ENCODE measurements at places on chromosomes 4 and X.

- DNase-seq = no peak
Observed at GRCh38 chr4:176436293-176436973, 116.7 kb downstream of the SPCS3 start.

- no peak for DNase-seq
Observed at GRCh38 chr4:101089168-101089567, 258.2 kb downstream of the PPP3CA start.

DNA sequence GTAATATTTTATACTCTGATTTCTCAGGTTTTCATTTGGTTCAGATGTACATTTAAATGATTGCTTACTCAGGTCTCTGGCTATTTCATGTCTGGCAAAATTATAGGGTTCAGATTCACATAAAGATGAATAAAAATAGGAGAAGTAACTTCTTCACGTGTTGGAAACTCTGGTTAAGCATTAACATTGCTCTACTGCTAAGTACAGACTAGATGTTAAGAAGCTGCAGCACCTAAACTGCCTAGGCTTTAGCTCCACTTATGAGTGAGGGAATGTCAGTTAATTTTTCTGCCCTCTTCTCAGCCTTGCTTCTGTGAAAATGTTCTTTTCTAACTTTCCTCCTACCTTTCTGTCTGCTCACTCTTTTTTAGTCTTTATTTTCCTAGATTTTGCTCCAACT lies 361.2 kb downstream of the ARAP2 start:
- DNase-seq = no peak

DNA sequence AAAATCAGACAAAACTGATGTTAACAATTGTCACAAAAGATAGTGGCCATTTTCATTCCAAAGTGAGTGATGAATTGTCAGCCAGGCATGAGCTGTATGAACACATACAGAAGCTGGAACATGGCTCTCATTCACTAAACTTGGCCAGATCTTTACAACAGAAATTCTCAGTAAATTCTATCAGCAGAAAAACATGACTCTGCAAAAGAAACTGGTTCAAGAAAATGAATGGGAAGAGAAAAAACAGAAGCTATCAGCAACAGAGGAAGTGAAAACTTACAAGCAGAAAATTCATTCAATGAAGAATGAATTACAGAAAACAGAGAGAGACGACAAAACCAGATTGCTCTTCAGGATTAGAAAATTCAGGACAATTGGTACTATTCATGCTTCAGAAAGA lies 249.6 kb downstream of the COL25A1 start:
- no peak for DNase-seq

DNA sequence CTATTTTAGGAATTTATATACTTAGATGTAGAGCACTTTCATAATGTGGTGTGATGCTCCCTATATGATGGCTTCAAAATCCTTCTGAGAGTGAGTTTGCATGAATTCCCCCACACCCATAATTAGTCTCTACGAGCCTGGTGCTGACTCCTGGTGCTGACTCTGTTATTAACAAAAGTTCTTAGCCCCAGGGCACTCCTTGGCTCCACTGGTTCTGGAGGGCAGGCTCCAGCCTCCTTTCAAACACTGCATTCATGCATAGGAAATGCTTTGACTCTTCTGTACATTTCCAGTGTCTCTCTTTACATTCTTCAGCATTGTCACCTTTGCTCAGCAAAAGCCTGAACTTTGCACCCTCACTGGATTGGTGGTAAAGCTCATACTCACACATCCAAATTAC lies 64.0 kb downstream of the LNX1 start:
- DNase-seq = no peak

- no peak for DNase-seq
Observed at GRCh38 chr4:100469555-100469954, 48.3 kb downstream of the EMCN start.

GRCh38 chr4:1416051-1416947 lies 10.1 kb upstream of the NKX1-1 start:
- DNase-seq = no peak

- DNase-seq = no peak
Observed at GRCh38 chrX:26918631-26919030, 544.5 kb downstream of the PPP4R3C start.

GRCh38 chrX:96721354-96721753 lies 36.7 kb downstream of the DIAPH2 start:
- DNase-seq = no peak

GRCh38 chr4:4730249-4730648 lies 129.2 kb upstream of the MSX1 start:
- no peak for DNase-seq

DNA sequence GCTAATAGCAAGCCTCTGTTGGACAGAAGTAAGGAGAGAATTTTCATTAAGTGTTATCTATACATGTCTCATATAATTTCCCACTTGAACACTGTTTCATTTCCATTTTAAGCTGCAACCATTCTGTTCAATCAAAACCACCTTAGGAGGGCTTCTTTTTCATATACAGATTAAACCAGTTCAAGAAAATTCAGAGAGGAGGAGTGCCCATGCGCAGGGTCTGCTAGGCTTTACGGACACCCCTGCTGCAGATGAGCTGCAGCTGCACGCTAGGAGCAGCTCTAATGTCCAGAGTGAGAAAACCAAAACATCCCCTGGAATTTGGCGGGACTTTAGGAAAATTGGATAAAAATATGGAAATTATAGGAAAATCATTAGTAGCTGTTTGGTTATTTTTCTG lies 541.0 kb downstream of the SPRY1 start:
- no peak for DNase-seq

- no peak for DNase-seq
Observed at GRCh38 chrX:129510331-129510730, 13.0 kb downstream of the SMARCA1 start.

DNA sequence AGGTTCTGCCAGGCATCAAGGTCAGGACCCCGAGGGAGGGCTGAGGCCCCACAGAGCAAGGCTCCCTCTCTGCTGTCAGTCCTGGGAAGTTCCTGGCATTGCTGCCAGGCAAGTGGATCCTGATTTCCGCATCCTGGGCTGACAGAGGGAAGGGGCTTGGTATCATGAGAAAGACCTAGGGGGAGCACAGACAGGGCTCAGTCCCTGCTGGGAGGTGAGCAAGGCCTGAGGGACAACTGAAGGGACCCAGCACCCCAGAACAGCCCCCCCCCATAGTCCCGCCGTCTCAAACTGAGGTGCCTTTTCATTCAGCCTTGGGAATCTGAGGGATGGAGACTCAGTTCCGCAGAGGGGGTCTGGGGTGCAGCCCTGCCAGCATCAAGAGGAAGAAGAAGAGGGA lies 971 bp downstream of the MAGEA11 start:
- DNase-seq = no peak

DNA sequence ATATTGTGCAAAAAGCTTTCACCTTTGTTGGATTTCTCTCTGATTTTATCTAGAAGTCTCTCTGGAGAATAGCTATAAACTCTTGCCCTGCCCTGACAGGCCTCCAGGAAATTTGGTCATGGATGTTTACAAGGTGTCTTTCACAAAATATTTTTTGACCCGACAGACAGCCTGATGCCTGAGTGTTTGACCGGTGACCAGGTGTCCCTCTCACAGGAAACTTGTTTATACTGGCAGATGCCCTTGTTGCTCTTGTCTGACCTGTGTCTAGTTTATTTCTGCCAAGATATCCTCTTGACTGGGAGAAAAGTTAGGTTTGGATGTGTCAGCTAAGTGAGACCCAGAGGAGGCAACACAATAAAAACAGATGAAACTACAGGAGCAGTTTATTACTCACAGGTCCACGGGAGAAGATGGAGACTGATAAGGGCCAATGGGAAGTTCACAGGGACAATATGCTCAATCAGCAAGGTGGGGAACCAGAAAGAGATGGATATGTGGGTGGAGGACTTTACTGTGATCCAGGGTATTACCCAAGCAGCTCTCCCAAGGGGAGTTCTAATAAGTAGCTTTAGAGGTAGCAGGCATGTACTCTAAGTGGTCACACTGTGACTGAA lies 243.3 kb downstream of the ARAP2 start:
- DNase-seq = no peak

GRCh38 chr4:182827954-182828353 lies 89.2 kb downstream of the DCTD start:
- DNase-seq = no peak

- no peak for DNase-seq
Observed at GRCh38 chr4:158704274-158704673, 18.9 kb downstream of the PPID start.

DNA sequence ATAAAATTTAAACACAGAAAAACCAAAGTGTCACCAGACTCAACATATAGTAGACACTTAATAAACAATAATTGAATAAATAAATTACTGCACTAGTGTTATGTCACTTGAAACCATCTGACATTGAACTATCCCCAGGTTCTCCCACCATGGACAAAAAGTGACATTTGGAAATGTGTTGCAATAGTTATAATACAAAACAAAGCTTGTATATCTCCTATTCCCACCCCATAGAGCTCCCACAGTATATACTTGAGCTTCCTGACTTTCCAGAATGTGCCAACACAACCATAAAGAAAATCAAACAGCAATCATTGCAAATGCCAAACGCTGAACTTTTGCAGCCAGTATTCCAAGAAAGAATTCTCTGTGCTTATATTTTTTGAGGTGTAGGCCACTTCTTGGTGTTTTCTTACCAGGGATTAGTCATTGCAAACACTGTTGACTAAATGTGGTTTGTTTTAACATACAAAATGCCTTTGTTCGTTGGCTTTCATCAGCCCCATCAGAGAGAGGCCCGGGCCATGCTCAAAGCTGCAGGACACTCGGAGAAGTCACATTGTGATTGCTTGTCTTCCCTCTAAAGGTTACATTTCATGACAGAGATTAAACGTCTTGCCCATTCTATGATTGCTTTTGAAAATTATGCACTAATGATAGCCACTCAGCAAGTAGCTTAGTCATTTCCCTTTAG lies 33.8 kb downstream of the PPARGC1A start:
- DNase-seq = no peak

DNA sequence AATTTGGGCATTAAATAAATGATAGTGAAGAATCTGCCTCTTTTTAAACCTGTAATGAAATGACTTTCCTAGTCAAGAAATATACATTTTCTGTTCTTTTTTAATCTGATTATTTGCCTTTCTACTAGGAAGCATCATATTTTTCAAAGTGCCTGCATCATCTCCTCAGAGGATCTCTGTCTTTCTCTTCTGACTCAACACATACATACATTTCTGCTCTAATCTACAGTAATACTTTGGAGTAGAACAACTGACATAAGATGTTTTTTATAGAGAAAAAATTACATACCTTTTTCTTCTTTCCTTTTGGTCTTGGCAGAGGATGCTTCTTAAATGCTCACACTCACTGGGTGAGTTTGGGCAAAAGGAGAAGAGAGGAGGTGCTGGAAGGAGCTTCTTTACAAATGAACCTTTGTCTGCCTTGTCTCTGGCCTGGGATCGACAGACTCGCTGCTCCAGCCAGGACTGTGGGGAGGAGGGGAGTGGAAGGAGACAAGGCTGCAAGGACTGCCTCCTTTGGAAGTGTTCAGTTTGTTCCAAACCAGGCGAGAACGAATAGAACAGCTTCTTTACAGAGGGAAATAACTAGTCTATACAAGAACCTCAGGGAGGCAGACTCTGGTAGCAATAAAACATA lies at the start of gene SCRG1:
Gene SCRG1 (minus strand): TSS at position 338 of the 637 bp plus-strand sequence. CDS start 7,702 bp downstream, outside the sequence.
- peak; percentile 27 for DNase-seq

DNA sequence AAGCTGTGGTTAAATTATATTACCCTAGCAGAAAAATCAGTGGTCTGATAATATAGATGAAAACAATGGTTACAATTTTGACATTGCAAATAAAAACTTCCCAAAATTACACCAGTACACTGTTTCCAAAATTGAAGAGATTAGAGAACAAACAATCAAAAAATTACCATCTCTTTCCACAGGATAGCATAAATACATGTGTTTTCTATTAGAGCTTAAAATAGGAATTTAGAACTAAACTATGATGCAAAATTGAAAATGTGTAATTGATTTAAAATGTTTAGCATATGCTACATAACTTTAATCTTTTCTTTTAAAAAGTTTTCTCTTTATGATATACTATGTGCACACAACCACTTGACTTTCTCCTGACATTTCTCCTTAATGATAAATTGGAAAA lies 6.7 kb downstream of the EDNRA start:
- DNase-seq = no peak

DNA sequence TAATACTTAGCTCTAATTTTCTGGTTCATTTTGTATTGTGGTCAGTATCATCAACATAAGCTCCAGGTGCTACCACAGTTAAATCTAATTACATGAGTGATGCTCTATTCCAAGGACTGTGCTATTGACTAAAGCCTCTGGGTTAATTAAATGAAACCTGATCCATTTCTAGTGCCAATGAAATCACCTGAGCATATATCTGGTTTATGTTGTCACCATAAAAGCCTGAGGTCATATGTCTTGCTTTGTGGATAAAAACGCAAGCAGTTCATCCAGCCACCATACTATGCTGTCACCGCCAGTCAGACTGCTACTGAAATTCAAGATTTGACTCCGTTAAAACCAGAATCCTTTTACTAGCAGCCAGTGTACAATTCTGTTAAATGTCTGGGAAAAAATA lies 64.2 kb upstream of the ZNF518B start:
- no peak for DNase-seq

- peak; percentile 7 for DNase-seq
Observed at GRCh38 chrX:100636321-100636991, at the start of gene TSPAN6. TSPAN6 (minus strand) TSS chrX:100636806; CDS start chrX:100636694, 112 bp downstream.

- DNase-seq = no peak
Observed at GRCh38 chr4:166034965-166035364, 161.9 kb downstream of the TLL1 start.

DNA sequence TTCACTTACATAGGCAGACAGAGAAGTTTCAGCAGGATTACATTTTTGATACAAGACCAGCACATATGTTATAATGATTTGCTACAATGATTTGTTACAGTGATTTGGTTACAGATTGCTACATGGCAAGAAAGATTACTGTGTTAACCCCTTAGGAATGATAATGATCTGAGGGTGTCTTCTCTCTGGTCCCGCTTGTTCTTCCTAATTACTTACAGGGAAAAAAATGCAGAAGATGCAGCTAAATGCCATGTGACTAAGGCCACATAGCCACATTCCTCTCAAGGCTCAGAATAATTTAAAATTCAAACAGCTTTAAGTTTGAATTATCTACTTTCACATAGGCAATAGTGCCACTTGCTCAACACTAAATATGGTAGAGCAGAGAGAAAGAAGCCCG lies 9.7 kb upstream of the LAP3 start:
- DNase-seq = no peak

DNA sequence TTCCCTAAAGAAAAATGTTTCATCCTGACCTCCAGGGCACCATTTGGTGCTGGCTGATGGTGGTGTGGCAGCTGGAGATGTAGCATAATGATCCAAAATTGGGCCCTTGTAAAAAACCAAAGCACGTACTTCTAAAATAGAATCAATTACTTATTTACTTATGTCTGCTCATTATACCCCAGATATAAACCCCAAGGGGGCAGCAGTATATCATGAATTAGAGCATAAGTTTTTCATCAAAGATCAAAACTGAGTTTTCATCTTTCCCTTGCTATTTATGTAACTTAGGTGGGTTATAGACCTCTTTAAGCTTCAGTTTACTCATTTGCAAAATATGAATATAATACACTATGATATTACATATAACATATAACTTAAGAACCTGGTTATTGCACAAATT lies 241.1 kb downstream of the TACR3 start:
- no peak for DNase-seq

All from amygdala (tissue), 56 donors.